Stimulated activated CD4-positive, alpha-beta T cell treated with anti-CD3 and anti-CD28 coated beads, Interleukin-12 subunit alpha, Interleukin-12 subunit beta, amount 100 ng/mL, for 4 hours (primary cell): ENCODE measurements at places on chromosomes 1 and 21.

DNA sequence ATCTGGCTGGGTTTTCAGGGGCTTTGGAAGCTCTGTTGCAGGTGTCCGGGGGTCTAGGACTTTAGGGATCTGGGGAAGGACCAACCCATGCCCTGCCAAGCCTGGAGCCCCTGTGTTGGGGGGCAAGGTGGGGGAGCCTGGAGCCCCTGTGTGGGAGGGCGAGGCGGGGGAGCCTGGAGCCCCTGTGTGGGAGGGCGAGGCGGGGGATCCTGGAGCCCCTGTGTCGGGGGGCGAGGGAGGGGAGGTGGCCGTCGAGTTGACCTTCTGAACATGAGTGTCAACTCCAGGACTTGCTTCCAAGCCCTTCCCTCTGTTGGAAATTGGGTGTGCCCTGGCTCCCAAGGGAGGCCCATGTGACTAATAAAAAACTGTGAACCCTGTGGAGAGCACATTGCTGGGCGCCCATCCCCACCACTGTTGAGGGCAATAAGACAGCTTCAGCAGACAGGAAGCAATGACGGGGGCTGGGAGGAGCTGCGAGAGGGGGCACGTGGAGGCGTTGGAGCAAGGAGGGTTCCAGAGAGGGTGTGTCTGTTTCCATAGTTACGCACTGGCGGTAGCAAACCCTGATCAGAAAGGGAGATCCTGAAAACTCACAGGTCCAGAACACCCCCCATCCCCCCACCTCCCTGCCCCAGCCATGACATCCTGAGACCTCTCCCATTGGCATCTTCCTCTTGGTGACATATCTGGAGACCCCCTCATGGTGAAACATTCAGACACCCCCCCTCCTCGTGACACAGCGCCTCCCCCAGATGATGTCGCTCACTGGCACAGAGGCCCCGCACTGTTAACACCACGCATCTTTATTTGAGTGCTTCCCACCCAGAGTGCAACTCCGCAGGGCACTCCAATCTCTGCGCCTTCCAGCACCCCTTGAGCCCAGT, 8.4 kb downstream of the MYBPH start:
- no peak for DNase-seq

DNA sequence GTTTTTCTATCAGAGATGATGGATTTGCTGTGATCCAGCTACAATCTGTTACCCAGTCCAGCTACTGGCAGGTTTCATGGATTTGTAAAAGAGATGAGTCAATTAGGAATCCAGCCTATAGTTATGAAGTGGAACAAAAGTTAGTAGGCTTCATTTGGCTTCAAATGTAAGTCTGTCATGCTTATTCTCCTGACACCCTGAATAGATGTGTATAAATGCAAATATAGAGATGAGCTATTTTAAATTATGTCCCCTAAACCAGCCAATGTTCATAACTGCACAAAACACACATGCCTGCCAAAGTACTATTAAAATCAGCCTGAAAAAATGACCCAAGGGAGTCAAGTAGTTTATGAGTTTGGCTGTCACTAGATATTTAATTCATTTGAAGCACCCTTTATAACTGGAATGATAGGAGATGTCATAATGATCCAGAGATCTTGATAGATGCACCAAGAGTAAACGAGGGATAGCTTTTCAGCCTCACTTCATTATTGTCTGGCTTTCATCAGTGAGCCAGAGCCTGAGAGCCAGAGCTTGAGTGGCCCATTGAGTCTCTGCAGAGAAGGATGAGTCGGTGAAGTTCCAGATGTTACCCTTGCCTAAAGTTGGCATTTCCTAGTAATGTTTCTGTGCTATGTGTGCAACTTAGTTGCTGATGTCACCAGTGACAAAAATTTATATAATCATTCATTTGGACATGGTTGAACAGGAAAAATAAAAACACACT, 11.8 kb upstream of the NTMT2 start:
- DNase-seq: no peak

DNA sequence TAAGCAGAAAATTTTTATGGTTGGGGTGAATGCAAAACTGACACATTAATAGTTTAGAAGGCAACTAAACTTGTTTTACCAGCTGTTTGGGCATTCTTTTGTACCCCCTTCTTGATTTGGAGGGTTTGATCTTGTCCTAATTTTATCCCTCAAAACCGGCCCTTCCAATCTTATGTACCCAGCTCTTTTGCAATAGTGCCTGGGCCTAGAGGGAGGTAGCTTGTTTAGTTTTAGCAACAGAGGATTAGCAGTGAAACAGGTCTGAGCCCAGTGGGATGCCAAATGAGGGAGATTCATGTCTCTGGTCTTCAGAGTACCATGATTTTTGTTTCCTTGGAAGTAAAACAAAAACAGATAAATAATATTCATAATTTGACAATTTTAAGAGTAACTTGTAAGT, 45.1 kb downstream of the CRP start:
- no peak for DNase-seq

GRCh38 chr1:155540000-155540874, 22.4 kb downstream of the ASH1L start:
- no peak for DNase-seq

- DNase-seq: no peak
Observed at GRCh38 chr1:24301785-24302175, 17.4 kb upstream of the GRHL3 start.

DNA sequence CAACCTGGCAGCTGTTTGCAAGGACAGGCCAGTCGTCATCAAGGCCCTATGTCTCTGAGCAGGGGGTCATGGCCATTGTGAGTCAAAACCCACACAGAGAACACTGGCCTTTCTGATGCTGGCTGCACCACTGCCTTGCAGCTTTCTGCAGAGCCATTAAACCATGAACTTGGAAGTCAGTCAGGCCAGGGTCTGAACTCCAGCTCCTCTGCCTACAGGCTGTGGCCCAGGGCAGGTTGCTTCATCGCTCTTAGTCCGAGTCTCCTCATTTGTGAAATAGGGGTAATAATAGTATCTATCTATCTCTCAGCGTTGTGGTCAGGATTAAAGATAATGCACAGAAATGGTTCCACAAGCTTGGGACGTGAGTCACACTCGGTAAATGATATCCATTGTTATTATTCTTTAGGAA, 35.8 kb upstream of the HIVEP3 start:
- DNase-seq: no peak

GRCh38 chr1:204241050-204241449, 27.3 kb upstream of the GOLT1A start:
- no peak for DNase-seq

DNA sequence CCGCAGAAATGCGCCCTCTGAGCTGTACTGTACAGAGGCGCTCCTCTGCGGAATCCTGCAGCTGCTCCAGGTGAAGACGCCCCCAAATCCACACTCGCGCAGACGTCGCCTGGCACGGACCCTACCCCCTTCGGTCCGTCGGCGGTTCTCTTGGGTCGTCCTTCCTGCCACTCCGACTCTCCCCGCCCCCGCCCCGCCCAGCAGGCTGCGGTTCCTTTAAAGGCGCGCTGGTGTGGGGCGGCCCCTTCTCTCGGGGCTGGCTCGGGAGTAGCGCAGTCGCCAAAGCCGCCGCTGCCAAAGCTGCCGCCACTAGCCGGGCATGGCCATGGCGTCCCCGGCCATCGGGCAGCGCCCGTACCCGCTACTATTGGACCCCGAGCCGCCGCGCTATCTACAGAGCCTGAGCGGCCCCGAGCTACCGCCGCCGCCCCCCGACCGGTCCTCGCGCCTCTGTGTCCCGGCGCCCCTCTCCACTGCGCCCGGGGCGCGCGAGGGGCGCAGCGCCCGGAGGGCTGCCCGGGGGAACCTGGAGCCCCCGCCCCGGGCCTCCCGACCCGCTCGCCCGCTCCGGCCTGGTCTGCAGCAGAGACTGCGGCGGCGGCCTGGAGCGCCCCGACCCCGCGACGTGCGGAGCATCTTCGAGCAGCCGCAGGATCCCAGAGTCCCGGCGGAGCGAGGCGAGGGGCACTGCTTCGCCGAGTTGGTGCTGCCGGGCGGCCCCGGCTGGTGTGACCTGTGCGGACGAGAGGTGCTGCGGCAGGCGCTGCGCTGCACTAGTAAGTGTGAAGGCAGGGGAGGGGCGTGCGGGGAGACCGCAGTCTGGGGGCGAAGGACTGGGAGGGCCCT, at the start of gene RASSF5:
Gene RASSF5, plus strand, starts transcription at position 248 of the 846 bp plus-strand sequence. Its CDS starts 72 bp downstream, at position 320.
- DNase-seq: peak; percentile 82

DNA sequence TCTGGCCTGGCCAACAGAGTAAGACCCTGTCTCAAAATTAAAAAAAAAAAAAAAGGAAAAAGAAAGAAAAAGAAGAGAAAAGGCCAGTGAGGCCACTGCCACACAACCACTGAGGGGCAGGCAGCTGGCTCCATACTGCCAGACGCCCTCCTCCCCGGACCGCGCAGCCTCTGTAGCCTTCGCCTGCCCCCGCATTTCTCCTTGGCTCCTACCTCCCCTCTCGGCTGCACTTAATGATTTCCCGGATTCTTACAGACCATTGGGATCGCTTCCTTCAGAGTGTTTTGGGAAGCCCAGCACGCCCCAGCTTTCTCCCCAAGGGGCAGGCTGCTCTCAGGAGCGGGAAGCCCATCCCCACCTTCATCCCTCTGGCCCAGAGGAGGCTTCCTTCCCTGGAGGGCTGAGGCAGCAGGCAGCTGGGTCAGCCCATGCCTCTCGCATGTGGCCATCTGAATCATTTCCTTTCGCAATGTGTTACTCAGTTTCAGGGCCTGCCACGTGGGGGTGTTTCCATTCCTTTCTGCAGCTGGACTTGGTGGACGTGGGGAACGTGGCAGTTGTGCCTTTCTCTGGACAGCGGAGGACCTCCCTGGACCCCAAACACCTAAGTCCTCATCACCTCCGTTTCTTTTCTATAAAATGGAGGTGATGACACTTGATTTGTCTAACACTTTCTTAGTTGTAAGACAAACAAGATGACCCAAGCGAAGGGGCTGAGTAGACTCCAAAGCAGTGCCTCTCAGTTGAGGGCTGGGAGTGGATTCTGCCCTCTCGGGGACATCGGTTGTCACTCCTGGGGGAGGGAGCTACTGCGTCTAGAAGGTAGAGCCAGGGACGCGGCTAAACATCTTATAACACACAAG, 2.3 kb downstream of the SLC2A5 start:
- no peak for DNase-seq

- DNase-seq: no peak
Observed at GRCh38 chr1:63799820-63800219, 26.0 kb downstream of the ROR1 start.
